GM13977 (cell line): ENCODE measurements at places on chromosomes 4 and X.

DNA sequence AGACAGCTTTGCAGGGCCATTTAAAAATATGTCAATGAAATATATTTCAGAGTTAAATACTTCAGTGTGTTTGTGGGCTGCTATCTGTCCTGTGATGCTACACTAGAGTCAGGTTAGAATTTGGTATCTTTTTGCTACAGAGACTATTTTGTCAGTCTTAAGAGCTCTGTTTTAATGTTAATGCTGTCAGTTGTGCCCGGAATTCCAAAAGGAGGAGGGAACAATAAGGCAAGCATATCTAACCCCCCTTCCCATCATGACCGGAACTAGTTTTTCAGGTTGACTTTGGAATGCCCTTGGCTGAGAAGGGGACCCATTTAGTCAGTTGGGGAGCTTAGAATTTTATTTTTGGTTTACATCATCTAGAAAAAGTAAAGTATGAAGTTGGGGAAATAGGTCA is 34.9 kb upstream of the SLC25A4 start:
- DNase-seq: no peak

DNA sequence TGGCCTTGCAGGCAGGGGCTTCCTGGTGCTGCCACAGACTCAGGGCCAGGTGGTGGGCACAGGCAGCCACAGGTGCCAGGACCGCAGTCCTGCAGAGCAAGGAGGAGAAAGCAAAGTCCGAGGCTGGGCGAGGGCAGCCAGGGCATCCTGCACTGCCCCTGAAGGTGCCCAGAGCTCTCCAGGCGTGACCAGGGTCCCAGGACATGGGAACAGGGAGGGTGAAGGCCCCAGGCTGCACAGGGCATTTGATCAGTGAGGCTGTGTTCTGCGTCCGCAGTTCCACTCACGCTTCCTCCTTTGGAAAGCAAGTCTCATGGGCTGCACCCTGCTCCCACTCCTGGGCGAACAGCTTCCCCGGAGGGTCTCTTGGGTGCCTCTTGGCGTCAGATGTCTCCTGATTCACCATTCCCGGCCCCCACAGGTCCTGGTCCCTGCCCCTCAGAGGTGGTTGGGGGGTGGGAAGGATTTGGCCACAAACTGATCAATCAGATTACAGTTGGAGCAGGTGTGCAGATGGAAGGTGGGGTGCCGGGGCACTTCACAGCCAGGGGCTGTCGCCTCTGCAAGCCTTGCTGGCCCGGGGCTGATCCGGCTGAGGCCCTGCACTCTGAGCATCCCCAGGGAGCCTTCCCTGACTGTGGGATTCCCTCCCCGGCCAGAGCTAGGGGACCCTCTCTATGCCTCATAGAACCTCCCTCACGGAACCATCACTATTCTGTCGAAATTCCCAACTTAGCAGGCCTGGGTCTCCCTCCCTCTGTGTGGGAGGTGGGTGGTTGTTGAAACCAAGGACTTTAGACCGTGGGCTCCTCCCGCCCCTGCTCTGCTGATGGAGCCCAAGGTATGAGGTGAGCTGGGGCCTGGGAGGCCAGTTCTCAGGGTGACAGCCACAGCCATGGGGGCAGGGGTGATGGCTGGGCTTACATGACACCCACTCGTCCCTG is 3.3 kb downstream of the SH3TC1 start:
- no peak for DNase-seq

GRCh38 chrX:84717343-84717742 is 215.1 kb upstream of the HDX start:
- DNase-seq: no peak

DNA sequence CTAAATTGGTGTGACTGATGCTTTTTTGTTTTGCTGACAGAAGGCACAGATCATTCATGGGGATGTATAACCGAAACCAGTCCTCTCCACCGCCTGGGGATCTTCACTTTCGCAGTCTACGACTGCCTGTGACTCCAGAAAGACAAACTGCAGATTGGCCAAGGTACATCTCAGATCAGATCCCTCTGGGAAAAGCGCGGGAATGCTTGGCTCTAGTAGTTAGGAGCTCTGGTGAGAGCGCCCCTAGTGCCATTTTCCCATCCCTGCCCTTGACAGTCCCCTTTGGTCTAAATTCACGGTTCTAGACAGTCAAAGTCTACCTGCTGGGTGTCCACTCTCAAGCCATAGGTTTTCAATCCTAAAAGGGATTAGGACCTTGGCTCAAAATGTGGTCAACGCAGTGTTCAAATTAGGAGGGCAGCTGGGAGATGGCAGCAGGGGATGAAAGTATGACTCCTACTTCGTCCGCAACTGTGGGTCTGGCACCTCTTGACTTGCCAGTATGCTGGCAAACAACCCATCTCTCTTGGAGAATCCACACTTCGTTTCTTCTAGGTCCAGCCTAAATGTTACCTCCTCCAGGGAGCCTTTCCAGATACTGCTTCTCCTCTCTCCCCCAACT is 6.9 kb upstream of the HAND2 start:
- DNase-seq: no peak

DNA sequence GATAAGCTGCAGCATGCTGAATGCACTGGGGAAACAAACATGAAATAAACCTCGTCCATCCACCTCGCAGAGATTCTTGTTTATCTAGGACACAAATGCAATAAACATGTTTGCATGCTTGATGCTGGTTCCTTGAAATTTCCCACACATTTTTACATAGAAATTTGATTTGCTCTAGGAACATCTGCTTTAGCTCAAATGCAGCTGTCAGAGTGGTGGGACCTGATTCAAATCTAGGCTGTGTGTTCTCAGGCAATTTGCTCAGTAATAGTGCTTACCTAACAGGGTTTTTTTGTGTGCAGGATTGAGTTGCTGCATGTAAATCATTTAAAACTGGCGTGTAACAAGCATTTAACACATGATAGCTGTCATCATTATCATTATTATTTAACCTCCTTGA is 293.1 kb downstream of the QDPR start:
- no peak for DNase-seq

GRCh38 chrX:1205681-1206611 is 6.5 kb downstream of the CRLF2 start:
- DNase-seq: peak; percentile 28

GRCh38 chr4:94621491-94622080 is 136.2 kb upstream of the BMPR1B start:
- peak; percentile 48 for DNase-seq

- DNase-seq: no peak
Observed at GRCh38 chrX:23937100-23937499, 29.3 kb downstream of the CXorf58 start.

GRCh38 chr4:100632163-100632562 is 114.3 kb upstream of the EMCN start:
- DNase-seq: no peak

DNA sequence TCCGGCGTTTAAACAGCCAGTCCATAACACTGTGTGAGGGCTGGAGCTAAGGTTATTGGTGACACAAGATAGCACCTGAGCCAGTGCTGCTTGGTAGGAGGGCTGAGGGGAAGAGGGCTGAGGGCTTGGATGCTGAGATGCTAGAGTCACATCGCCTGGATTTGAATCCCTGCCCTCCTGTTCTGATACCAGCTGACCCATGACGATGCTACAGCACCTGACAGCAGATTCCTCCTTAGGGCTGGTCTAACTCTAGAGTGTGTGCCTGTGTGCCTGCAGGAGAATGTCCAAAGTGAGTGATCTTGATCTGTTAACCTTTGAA is 102.5 kb downstream of the PTTG2 start:
- DNase-seq: no peak

DNA sequence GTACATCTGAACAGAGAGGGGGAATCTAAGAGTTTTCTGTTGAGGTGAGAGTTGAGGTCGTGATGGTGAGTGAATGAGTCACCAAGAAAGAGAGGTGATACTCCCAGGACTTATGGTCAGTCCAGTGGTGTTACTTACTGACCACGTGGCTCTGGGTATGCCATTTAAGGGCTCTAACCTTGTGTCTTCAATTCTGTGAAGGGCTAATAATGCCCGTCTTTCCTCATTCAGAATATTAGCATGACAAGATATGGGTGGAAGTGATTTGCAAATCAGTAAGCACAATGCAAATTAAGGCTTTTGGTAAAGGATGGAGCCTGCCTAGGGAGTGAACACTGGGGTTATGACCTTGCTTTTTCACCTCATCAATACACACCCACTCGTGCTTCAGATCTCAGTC is 75.2 kb downstream of the COQ2 start:
- DNase-seq: no peak

GRCh38 chrX:22276781-22277180 is 4.1 kb downstream of the CBLL2 start:
- DNase-seq: no peak

GRCh38 chrX:155434906-155435743 is 23.3 kb downstream of the F8A3 start:
- no peak for DNase-seq

- DNase-seq: no peak
Observed at GRCh38 chr4:112302320-112303274, 5.4 kb downstream of the ALPK1 start.

GRCh38 chr4:112075129-112075753 is 70.0 kb upstream of the FAM241A start:
- DNase-seq: peak; percentile 50

DNA sequence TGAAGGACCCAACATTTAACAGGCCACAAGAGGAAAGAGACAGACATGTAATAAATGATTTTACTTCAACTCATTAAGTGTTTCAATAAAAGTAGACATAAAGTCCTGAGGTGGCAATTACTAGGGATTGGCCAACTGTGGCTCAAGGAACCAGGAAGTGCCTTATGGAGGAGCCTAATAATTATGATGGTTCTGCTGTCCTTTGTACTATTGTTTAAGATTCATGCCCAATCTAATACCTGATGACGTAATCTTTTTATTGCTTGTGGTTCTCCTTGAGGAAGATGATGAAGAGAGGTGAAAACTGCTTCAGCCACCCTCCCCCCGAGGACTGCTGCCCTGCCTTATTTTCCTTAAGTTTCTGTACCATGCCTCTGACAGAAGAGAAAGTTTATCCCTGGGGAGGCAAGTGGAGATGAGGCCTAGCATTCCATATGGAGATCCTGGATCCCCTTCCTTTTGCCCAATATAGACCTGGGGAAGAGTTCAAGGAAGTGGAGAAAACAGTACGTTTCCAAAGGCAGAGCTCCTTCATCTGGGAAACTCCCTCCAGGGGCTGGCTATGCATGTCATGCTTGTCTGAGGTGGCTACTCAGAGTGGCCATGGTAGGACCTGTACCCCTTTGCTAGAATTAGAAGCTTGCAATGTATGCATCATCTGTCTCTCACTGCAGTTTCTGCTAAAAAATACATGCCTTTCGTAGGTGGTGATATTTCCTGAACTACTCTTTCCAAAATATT is 56.8 kb upstream of the FAT1 start:
- DNase-seq: no peak

DNA sequence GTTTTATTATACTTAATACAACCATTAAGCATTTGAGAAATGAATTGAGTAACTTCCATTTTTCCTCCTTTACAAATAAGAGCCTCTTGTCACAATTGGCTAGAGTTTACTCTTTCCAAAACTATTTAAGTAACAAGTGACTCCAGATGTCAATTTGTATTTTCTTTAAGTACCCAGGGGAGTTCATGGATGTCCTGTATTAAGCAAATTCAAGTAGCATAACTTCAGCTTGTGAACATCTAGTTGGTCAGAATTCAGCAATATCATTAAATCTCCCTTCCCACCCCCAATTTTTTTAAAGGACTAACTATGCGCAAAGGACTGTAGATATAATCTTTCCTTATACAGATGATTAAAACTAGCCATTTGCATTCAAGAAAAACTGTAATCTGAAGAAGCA is 1.4 kb upstream of the ADGRL3 start:
- DNase-seq: no peak

- DNase-seq: no peak
Observed at GRCh38 chr4:149788300-149788699, 27.3 kb downstream of the IQCM start.

- DNase-seq: no peak
Observed at GRCh38 chr4:42750091-42750490, 93.2 kb upstream of the ATP8A1 start.

DNA sequence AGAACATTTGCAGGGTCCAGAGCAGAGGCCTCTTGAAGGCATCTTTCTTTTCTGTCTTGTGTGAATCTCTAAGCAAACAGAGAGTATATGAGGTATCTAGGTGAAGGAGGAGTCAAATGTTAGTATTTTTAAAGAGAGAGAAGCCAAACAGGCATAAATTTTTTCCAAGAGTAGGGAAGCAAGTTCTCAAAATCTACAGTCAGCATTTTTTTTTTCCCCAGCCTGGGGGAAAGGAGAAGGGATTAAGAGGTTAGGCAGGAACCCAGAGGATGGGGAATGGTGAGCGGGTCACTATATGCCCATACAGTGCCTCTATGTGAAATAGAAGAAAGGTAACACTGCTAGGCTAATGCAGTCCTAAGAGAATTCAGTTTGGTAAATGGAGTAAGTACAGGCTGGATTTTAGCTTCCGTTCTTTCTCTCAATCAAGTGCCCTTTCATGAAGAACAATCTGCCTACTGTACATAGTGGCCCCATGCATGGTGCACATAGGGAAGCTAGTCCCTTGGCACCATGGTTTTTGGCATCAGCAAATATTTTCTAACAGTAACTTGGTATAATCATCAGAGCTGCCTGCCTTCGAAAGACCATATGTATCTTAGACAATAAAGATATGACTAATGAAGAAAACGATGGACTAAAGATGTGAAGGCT is 163.1 kb upstream of the MAB21L2 start:
- DNase-seq: no peak

GRCh38 chr4:147477439-147477838 is 3.5 kb upstream of the EDNRA start:
- peak; percentile 44 for DNase-seq

- DNase-seq: no peak
Observed at GRCh38 chr4:178970433-178971140, 1528.3 kb upstream of the AGA start.

GRCh38 chr4:87069037-87069742 is 134.4 kb downstream of the AFF1 start:
- DNase-seq: no peak

DNA sequence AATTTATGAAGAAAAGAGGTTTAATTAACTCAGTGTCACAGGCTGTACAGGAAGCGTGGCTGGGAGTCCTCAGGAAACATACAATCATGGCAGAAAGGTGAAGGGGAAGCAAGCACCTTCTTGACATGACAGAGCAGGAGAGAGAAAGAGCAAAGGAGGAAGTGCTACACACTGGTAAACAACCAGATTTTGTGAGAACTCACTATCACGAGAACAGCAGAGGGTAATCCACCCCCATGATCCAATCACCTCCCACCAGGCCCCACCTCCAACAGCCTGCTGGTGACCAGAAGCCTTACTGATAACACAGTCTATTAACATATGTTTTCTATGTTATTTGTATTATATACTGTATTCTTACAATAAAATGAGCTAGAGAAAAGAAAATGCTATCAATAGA is 254.8 kb downstream of the PCDH10 start:
- no peak for DNase-seq

DNA sequence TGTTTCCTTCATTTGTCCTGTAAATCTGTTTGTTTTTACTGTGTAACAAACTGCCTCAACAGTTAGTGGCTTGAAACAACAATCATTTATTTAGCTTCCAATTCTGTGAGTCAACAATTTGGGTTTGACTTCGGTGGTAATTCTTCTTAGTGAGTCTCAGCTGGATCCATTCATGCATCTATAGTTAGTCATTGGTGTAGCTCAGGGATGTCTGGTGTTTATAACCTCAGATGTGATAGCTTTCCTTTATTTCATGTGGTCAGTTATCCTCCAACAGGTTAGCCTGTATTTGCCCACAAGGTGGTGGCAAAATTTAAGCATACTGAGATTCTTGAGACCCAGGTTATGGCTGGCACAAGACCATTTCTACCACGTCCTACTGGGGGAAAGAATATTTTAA is 1267.2 kb downstream of the RAPGEF2 start:
- DNase-seq: no peak
